T-helper 2 cell (primary cell): ENCODE measurements at places on chromosomes 3 and 15.

DNA sequence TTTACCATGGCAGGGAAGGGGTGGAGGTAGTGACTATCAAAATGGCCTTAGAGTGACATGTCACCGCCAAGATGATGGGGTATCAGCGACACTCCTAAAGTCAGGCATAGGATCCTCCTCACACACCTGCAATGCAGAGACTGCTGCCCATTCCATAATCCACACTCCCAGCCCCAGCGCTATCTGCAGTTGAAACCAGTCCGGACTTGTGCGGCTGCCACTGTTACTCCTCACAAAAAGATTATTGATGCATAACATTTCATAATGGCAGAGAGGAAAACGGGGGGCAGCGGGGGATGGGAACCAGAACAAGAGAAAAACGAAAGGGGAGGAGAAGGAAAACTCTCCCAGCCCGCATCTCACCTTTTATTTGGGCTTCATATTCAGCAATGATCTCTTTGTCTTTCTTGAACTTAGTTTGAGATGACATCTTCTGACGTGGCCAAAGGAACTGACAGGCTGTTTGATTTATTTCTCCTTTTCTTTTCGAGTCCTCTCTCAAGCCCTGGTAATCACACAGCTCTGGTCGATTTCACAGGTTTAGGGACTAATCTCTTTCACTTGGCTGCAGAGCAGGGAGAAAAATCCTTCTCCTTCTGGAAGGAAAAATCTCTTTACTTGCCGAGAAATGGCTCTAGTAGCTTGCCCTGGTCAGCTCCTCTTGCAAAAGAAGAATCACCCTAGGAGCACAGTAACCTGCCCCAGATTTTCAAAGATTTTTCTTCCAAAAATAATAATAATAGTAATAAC lies 749 bp downstream of the SRGAP3 start:
- DNase-seq = no peak

GRCh38 chr3:129360171-129360611 lies 68.2 kb downstream of the EFCAB12 start:
- no peak for DNase-seq

- DNase-seq = peak; percentile 50
These were observed 167.8 kb downstream of the FOXP1 start for GRCh38 chr3:71415681-71416122.

GRCh38 chr3:45802146-45802545 lies 5.8 kb upstream of the SLC6A20 start:
- no peak for DNase-seq

- DNase-seq = no peak
These were observed 1.2 kb downstream of the TNFAIP8L3 start for GRCh38 chr15:51093488-51093838.

DNA sequence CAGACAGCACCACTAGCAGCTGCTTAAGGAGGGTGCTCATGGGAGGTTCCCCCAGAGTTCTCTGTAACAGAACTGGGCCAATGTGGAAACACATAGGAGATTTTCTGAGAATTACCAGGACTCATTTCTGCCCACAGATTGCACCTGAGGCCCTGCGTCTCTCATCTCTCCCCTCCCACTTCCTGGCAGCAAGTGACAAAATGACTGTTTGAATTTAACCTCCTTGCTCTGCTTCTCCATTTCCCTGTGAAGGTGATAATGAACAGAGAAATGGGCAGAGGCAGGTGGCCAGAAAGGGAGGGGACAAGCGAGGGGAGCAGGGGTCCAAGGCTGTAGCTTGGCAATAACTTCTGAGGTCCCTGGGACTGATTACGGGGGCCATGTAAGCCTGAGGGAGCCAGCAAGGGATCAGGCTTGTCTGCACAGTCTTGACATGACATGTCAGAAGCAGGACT lies 8.0 kb downstream of the EPHB1 start:
- DNase-seq = no peak

DNA sequence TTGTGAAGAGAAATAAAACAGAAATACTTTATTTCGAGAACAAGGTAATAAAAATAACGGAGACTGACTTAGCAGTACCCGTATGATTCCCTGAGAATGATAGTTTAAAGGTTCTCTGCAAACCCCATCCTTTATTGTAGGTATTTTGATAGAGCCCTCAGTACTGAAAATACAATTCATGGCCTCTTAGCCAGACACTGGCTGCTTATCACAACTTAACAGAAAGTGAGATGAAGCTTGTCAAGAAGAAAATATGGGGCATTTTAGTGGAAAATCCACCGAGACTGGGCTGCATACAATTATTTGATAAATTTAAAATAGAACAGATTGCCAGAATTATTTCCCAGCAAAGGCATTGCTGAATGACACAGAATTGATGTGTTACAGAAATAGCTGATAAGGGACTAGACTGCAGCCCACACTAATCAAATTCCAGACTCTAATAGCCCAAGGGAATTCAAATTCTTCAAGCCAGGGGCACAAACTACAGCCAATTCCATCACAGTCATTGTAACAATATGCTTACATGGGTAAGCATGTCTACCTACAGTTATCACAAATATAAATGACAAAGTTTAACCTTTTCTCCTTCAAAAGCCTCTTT lies 521.9 kb downstream of the PLOD2 start:
- DNase-seq = no peak

GRCh38 chr15:67828969-67829646 lies 3.8 kb downstream of the SKOR1 start:
- DNase-seq = no peak

- DNase-seq = no peak
These were observed 1016.6 kb upstream of the CADM2 start for GRCh38 chr3:83941990-83942745.

GRCh38 chr3:32860499-32860898 lies 42.7 kb downstream of the TRIM71 start:
- DNase-seq = no peak

- DNase-seq = no peak
These were observed 23.4 kb upstream of the ZFAND6 start for GRCh38 chr15:80036071-80036470.

- DNase-seq = no peak
These were observed 10.3 kb upstream of the SLC25A38 start for GRCh38 chr3:39372833-39373232.

DNA sequence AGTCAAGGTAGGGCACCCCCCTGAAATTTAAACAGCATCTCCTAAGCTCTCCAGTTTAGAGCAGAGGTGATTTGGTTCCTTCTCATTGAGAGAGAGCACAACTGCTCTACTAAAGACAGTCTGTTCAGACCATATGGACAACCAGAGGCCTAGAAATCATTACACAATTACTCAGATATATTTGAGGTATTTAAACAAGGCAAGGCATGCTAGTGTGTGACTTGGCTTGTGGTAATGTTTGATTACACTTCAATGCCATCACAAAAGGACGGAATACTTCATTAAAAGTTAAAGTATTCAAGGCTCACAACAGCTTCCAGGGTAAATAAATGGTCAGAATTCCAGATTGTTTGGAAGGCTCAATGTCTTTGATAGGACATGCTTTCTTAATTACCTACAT lies 110.2 kb downstream of the LRTM1 start:
- DNase-seq = no peak

DNA sequence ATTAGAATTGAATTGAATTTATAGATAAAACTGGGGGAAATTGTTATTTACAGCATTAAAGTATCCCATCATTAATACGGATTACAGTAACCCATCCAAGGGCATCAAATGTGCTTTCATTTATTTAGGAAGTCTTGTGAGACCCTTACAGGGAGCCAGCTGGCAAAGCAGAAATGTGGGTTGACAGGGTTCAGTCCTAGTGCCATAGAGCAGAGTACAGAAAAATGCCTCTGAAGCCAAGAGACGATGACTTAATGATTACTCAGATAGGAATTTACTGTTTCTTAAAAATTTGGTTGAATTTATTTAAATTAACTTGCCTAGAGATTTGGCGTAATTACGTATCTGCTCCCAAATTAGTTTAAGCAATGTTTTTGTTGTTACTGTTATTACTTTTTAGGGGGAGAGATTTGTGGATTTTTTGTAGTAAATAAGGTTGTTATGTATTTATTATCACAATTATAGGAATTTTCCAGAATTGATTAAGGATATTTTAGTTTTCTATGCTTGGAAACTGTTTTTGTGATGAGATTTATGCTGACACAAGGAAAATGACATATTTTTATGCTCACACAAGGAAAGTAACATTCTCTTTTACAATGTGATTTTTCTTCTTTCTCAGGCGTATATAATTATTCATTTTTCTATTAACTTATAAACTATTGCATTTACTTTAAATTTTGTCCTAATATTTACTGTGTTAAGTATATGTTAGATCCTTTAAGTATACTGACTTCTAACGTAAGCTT lies 152.0 kb downstream of the EPHA6 start:
- DNase-seq = no peak

- DNase-seq = no peak
These were observed 235.6 kb downstream of the SV2B start for GRCh38 chr15:91335702-91336101.

DNA sequence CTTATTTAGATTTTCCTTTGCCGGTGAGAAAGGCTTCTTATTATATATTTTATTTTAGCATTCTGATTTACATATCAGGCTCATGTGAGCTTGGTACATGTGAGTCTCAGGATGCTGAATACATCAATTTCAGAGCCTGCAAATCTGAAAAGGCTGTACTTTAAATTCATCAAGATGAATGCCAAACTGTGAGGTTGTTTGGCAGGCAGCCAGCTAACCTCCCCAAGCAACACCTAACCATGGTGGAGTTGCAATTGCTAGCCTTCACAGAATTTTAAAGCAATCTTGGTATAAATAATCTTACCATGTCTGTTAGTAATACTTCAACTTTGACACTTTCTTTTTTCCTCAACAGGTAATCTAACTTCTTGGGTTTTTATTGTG lies 252.5 kb downstream of the CDIN1 start:
- DNase-seq = no peak

DNA sequence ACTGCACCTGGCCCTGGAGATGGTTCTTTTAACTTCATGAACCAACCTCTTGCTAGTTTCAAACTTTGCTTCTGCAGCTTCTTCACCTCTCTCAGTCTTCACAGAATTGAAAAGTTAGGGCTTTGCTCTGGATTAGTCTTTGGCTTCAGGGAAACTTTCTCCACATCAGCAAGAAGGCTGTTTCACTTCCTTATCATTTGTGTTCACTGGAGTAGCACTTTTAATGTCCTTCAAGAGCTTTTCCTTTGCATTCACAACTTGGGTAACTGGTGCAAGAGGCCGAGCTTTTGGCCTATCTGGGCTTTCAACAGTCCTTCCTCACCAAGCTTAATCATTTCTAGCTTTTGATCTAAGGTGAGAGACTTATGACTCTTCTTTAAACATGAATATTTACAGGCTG lies 15.7 kb upstream of the TM2D3 start:
- no peak for DNase-seq

DNA sequence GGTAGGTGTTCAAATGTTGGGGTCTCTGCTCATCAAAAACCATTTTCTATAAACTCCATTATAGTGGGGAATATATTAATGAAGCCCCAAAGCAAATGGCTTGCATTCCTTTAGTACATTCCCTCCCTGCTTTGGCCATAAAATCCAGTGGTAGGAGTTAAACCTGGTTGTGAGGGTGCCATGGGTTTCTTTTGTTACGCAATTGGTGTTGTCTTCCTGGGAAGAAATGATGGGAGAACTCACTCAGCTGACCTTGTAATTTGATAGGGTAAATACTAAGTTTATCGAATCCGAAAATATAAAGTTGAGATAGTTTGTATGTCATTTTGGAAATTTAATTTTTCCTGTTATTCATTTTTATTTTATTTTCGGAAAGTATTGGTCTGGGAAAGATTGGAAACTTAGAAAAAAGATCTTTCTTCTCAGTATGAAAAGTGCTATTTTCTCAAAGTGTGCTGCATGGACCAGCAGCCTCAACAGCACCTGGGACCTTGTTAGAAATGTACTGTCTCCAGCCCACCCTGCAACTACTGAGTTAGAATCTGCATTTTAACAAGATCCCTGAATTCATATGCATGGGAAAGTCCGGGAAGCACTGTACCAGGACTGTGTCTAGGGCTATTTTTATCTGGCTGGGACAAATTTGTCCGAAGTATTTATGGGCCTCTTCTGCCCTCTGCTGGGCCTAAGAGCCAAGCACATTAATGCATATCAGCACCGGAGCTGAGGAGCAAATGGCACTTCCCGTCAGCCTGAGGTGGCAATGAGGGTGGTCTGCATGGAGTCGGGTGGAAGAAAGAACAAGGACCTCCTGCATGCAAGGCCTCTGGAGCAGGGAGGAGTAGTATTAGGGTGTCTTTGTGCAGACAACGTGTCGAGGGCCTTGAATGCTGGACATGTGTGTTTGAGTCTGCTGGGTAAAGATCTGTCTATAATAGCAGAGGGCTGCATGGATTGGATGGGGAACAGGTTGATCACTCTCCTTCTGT lies 54.7 kb downstream of the FAM81A start:
- peak; percentile 32 for DNase-seq

DNA sequence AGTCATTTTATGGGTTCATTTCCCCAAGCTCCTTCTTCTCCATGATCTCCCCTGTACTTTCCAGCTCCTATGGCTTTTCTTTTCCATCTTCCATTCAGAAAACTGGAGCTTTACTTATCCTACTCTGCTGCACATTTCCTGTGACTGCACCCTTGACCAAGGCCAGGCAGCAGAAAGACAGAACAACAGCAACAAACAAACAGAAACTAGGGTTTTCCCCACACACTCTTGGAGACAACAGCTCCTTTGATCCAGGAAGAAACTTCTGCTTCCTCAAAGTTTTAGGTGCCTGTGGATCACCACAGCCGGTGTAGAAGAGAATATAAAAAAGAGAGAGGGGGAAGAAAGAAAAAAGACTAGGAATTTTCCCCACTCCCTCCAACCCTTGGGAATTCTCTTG lies 342.3 kb upstream of the CFAP20DC start:
- no peak for DNase-seq

GRCh38 chr3:127419641-127420553 lies 132.1 kb upstream of the PRR20G start:
- DNase-seq = no peak

DNA sequence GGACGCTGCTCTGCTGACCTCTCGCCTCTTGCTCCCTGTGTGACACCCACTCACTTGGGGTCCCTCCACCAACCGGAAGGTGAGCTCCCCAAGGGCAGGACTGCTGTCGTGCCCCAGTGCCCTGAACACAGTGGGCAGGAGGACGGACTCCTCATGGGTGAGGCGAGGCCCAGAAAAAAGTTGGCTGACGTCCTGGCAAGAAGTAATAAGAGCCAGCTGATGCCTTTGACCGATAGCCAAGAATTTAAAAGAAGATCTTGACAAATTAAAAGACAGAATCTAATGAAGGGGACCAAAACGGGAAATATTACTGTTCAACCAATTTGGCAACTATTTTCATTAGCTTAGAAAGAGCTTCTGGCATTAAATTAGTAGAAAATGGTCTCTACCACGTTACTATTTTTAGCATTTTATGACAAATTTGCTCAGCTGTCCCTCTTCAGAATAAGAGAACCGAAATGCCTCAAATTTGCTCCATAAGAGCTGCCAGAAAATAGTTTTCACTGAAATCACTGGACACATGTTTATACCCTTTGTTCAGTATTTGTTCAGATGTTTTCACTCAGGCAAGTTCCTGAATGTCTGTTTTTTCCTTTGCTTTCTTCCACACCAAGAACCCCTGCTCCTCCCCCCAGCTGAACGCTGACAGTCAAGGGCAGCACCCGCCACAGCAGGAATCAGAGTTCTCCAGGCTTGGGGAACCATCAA lies 60.5 kb downstream of the XXYLT1 start:
- DNase-seq = no peak

- no peak for DNase-seq
These were observed 10.0 kb downstream of the MRPS25 start for GRCh38 chr3:15055019-15055557.
